ENCODE measurements at places on chromosomes 5 and 9.

GRCh38 chr9:109360771-109361170 is 39.9 kb upstream of the EPB41L4B start:
- no peak for DNase-seq

GRCh38 chr5:173383711-173384110 is 55.5 kb upstream of the STC2 start:
- no peak for DNase-seq

DNA sequence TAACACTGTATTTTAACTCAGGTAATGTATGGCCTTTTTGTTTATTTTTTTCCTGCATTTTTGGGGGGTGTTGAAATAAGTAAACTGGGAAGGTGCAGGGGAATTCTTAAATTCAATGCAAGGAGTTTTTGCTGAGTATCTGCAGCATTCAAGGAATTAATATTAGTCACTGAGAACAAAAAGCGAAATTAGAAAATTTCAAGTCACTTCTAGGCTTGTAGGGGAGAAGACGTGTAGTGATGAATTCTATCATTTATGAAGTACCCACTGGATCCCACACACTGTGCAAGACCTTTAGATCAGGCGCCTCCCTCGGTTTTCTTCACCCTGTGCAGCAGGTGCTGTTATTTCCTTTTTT is 1.2 kb downstream of the EHMT1 start:
- no peak for DNase-seq

- no peak for DNase-seq
These were observed 90.6 kb downstream of the NLN start for GRCh38 chr5:65812648-65813047.

DNA sequence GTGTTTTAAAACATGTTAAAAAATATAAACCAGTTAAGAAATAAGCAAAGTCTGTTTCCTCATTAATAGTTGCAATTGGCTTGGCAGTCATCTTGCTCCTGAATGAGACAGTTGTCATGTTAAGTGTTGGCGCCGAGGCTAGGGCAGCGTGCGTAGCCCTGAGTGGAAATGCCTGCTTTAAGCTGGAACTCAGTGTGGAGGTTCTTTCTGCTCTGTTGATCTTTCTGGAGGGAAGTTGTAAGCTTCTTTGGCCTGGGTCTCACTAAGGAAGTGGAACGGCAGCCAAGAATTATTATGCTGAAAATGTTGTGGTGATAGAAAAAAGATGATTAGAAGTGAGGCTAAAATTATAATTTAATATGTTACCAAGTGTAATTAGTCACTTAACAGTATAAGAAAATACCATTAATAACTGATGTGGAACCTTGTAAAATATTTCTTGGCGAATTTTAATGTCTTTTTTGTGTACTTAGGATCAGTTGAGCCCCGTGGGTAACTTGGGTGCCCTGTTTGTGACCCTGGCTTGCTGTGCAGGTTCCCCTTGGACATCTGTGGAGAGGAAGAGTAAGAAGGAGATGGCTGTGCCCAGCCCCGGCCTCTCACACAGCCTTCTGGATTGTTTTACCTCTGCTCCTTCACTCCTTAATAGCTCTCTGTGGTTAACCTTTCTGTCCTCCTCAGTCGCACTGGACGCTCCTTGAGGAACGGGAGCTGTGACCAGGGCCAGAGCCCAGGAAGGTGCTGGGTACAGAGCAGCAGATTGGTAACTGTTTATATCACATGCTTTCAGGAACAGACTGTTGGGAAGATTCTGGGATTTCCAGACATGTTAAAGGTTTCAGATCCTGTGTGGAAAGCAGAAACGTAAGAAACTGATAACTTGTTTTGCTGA is 31.0 kb downstream of the PCBD2 start:
- DNase-seq, result no peak

DNA sequence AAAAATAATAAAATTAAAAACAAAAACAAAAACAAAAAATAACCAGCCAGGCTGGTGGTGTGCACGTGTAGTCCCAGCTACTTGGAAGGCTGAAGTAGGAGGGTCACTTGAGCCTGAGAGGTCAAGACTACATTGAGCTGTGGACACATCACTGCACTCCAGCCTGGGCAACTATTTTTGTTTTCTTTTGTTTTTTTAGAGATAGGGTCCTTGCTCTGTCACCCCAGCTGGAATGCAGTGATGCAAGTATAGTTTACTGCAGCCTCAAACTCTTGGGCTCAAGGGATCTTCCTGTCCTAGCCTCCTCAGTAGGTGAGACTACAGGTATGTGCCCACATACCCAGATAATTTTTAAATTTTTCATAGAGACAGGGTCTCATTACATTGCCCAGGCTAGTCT is 80.6 kb downstream of the CEMIP2 start:
- no peak for DNase-seq
